ENCODE measurements at places on chromosomes 13 and 19. TPM values are rescaled to one million over a fixed set of nuclear protein-coding genes. Genes with fewer than 3 reads are reported as not detected.

Gene CRTC1
- polyA plus RNA-seq, result 8.3 TPM

Gene NLRP5
- polyA plus RNA-seq, result not detected

Gene CA11
- polyA plus RNA-seq, result 21.3 TPM

Gene PGLYRP2
- polyA plus RNA-seq, result not detected

Gene NPAS1
- polyA plus RNA-seq, result 0.15 TPM

Gene NKPD1
- 0.11 TPM for polyA plus RNA-seq

Gene LHB
- polyA plus RNA-seq, result 0.36 TPM

Gene ZNF571
- polyA plus RNA-seq, result 2.2 TPM

Gene ATP12A
- polyA plus RNA-seq, result 0.05 TPM

Gene ADAT3
- polyA plus RNA-seq, result 2.2 TPM

Gene RHPN2
- polyA plus RNA-seq, result 2.6 TPM

Gene LENG1
- polyA plus RNA-seq, result 6.2 TPM

Gene KIR2DL4
- polyA plus RNA-seq, result not detected

Gene KIR2DL3
- polyA plus RNA-seq, result not detected

Gene AKAP8L
- 79.6 TPM for polyA plus RNA-seq
